ENCODE measurements at places on chromosomes 4 and X. TPM values are rescaled to one million over a fixed set of nuclear protein-coding genes. Genes with fewer than 3 reads are reported as not detected.
A peak's percentile ranks its signal among the peaks of the same experiment; 100 is the strongest.

- H3K27ac ChIP-seq, result peak overlapping the region; percentile 97
- H3K27me3 ChIP-seq, result no peaks in the 10 kb centered on the region
- H3K36me3 ChIP-seq, result peaks cover 30% of the 10 kb centered on the region
- H3K4me3 ChIP-seq, result no peak overlapping the region
These were observed 1.1 kb downstream of the MORF4L2 start for GRCh38 chrX:103685396-103685795.

GRCh38 chrX:69914781-69915180 is 135.0 kb downstream of the AWAT2 start:
- DNase-seq, result no peak
- peaks cover 11% of the 10 kb centered on the region for H3K4me1 ChIP-seq
- no peaks in the 10 kb centered on the region for H3K27me3 ChIP-seq
- H3K36me3 ChIP-seq, result peaks cover 3% of the 10 kb centered on the region

DNA sequence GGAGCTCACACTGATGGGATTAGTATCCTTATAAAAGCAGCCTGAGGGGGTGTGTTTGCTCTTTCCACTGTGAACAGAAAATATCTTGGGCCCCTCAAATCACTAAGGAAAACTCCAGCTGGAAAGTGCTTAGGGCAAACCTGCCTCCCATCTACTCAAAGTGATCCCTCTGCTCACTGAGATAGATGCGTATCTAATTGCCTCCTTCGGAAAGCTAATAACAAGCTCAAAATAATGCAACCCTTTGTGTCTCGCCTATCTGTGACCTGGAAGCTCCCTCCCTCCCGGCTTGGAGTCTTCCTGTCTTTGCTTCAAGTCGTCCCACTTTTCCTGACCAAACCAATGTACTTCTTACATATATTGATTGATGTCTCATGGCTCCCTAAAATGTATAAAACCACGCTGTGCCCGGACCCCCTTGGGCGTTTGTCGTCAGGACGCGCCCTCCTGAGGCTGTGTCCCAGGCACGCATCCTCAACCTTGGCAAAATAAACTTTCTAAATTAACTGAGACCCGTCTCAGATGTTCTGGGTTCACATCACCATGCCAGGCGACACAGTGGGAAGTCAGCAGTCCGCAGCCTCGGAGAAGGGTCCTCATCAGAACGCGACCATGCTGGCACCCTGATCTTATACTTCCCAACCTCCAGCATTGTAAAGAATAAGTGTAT is 34.1 kb upstream of the SORCS2 start:
- no peak overlapping the region for H3K4me3 ChIP-seq
- no peak for DNase-seq

- DNase-seq, result no peak
- H3K27me3 ChIP-seq, result no peaks in the 10 kb centered on the region
- no peak overlapping the region for H3K27ac ChIP-seq
- no peak overlapping the region for H3K4me3 ChIP-seq
- no peaks in the 10 kb centered on the region for H3K4me1 ChIP-seq
- no peaks in the 10 kb centered on the region for H3K36me3 ChIP-seq
These were observed 178.2 kb upstream of the FAT1 start for GRCh38 chr4:186901850-186902249.

DNA sequence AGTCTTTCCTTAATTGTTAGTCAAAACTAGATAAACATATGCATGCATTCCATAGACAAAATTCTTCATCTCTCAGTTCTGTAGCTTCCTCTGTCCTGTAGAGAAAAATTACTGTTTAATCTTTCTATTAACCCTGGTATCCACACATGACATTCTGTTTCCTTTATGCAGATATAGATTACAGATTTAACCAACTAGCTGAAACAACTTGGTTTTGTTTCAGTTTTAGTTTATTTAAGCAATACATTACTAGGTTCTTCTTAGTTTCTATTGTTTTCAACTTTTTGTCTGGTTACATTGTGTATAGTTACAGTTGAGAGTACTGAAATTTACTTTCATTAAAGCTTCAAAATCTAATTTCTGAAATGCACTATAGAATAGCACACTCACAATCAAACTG is 933.9 kb upstream of the EPHA5 start:
- DNase-seq, result no peak
- no peak overlapping the region for H3K4me3 ChIP-seq
- no peaks in the 10 kb centered on the region for H3K27me3 ChIP-seq
- H3K4me1 ChIP-seq, result peaks cover 11% of the 10 kb centered on the region
- H3K36me3 ChIP-seq, result no peaks in the 10 kb centered on the region
- H3K27ac ChIP-seq, result no peak overlapping the region

- peaks cover 5% of the 10 kb centered on the region for H3K4me1 ChIP-seq
- H3K27ac ChIP-seq, result no peak overlapping the region
- no peaks in the 10 kb centered on the region for H3K27me3 ChIP-seq
- H3K36me3 ChIP-seq, result no peaks in the 10 kb centered on the region
These were observed 635.4 kb downstream of the SPRY1 start for GRCh38 chr4:124032035-124032434.

The IQSEC2 gene
- total RNA-seq, result 23.3 TPM

The HMGN5 gene
- 22.5 TPM for total RNA-seq

The PRPS2 gene
- total RNA-seq, result 33.4 TPM

The PHOX2B gene
- total RNA-seq, result not detected

The CLDN22 gene
- total RNA-seq, result not detected

The TSC22D3 gene
- total RNA-seq, result 14.5 TPM

The TIGD4 gene
- 2.0 TPM for total RNA-seq

The GPR119 gene
- not detected for total RNA-seq
